ENCODE measurements at places on chromosomes 16 and 17.

GRCh38 chr17:80790981-80791742 lies 200.5 kb upstream of the CHMP6 start:
- peak overlapping the region; percentile 96 for H3K27ac ChIP-seq
- H3K4me3 ChIP-seq, result no peak overlapping the region
- peak; percentile 38 for DNase-seq
- peaks cover 59% of the 10 kb centered on the region for H3K4me1 ChIP-seq
- H3K27me3 ChIP-seq, result no peaks in the 10 kb centered on the region
- H3K36me3 ChIP-seq, result peaks cover 41% of the 10 kb centered on the region

- no peaks in the 10 kb centered on the region for H3K36me3 ChIP-seq
- H3K4me1 ChIP-seq, result no peaks in the 10 kb centered on the region
- no peaks in the 10 kb centered on the region for H3K27me3 ChIP-seq
These were observed 277.9 kb upstream of the MON1B start for GRCh38 chr16:76913046-76913445.

- no peaks in the 10 kb centered on the region for H3K27me3 ChIP-seq
- no peaks in the 10 kb centered on the region for H3K4me1 ChIP-seq
- H3K36me3 ChIP-seq, result peaks cover 7% of the 10 kb centered on the region
These were observed 150.5 kb downstream of the KATNIP start for GRCh38 chr16:27700304-27700995.

GRCh38 chr16:76455257-76455656 lies 178.1 kb downstream of the CNTNAP4 start:
- no peak overlapping the region for H3K4me3 ChIP-seq
- H3K4me1 ChIP-seq, result no peaks in the 10 kb centered on the region
- no peak for DNase-seq
- no peak overlapping the region for H3K27ac ChIP-seq
- H3K27me3 ChIP-seq, result no peaks in the 10 kb centered on the region

GRCh38 chr16:50692644-50692998 lies 785 bp upstream of the NOD2 start:
- no peak overlapping the region for H3K27ac ChIP-seq
- no peaks in the 10 kb centered on the region for H3K4me1 ChIP-seq
- H3K36me3 ChIP-seq, result no peaks in the 10 kb centered on the region
- no peak for DNase-seq
- no peak overlapping the region for H3K4me3 ChIP-seq

DNA sequence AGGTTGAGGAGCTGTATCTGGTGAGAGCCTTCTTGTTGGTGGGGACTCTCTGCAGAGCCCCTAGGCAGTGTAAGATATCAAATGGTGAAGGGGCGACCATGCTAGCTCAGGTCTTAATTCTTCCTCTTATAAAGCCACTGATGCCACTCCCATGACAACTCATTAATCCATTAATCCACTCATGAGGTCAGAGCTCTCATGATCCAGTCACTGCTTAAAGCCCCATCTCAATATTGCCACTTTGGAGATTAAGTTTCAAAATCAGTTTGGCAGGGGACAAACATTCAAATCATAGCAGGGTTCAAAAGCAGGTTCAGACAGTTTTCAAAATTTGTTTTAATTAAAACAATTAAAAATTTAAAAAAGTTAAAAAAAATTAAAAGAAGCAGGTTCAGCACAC lies 13.1 kb upstream of the SPECC1 start:
- no peak overlapping the region for H3K27ac ChIP-seq
- no peak overlapping the region for H3K4me3 ChIP-seq
- H3K27me3 ChIP-seq, result peaks cover 2% of the 10 kb centered on the region
- peaks cover 7% of the 10 kb centered on the region for H3K4me1 ChIP-seq
- DNase-seq, result no peak

Data from DND-41 (cell line).